NCI-H460 (cell line): ENCODE measurements at places on chromosomes 3 and 15. TPM values are rescaled to one million over a fixed set of nuclear protein-coding genes. Genes with fewer than 3 reads are reported as not detected.

The IGSF10 gene
- 0.14 and 0.15 TPM in 2 replicates for total RNA-seq

- peak; percentile 39 for DNase-seq
Measured at GRCh38 chr15:91849749-91850161, 3.8 kb upstream of the SLCO3A1 start.

The CISH gene
- 0.20 and 0.40 TPM in 2 replicates for total RNA-seq

DNA sequence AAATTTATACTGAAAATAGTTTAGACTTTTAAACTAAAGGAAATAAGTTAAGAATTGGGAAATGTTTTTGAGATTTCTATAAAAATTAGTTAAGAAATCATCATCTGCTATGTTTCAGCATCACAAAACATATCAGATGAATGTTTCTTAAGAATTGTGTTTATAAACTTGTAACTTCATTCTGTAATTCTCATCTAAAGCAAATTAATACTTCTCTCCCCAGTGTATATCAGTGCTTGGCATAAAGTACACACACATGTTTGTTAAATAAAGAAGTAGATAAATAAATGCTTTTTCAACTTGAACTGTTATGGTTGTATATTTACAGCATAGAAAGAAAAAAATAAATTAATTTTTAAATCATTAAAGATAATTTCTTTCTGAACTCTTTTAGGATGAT lies 245.9 kb upstream of the SLITRK3 start:
- DNase-seq = no peak

GRCh38 chr3:164658125-164658524 lies 420.2 kb downstream of the SI start:
- no peak for DNase-seq
